Activated B cell treated with CpG ODN at 0.5 μM for 24 hours (primary cell): ENCODE measurements at places on chromosomes 16 and 17. TPM values are rescaled to one million over a fixed set of nuclear protein-coding genes. Genes with fewer than 3 reads are reported as not detected.

ELMO3 gene
- 6.8 and 6.9 TPM in 2 replicates for total RNA-seq

TTLL6 gene
- not detected in 2 replicates for total RNA-seq

- no peaks in the 10 kb centered on the region for H3K36me3 ChIP-seq
- H3K4me3 ChIP-seq: no peak overlapping the region
- no peaks in the 10 kb centered on the region for H3K27me3 ChIP-seq
- DNase-seq: no peak
These were observed 101.2 kb downstream of the WWOX start for GRCh38 chr16:78200623-78201096.

DNA sequence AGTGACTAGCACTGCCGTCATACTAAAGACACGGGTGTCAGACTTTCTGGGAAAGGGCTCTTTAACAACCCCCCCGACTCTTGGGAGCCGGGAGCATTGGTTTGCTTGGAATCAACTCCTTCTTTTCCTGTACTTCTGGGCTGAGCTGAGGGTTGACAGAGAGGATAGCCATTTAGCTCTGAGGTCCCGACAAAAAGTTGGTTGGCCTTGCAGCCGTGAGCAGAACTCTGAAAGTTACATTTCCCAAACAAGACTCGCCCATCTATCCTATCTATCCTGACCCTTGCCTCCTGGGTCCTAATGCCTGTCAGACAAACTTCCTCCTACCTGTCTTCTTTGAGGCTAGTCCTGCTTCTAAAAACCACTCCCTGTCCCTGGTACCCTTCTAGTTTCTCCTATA is 460.8 kb upstream of the TOM1L1 start:
- no peaks in the 10 kb centered on the region for H3K4me1 ChIP-seq
- no peaks in the 10 kb centered on the region for H3K27me3 ChIP-seq
- H3K36me3 ChIP-seq: no peaks in the 10 kb centered on the region
- H3K4me3 ChIP-seq: no peak overlapping the region

DNA sequence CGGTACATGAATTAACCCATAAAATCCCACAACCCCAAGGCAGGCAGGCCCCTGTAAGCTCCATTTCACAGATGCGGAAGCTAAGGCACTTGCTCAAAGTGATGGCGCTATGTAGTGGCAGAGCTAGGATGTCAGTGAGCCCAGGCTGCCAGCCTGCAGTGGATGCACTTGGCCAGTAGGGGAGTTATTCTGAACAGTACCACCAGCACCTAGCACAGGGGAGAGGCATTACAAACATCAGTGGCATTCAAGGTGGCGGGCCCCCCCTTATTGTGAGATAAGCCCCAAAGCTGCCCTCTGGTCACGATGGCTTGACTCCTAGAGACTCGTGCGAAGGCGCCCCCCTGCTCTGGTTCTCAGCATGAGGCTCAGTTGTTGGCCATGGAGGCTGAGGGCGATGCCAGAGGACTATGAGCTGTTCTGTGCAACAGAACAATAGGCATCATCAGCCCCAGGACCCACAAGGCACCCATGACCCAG is 33.8 kb downstream of the GTF3C1 start:
- no peak overlapping the region for H3K4me3 ChIP-seq
- peaks cover 75% of the 10 kb centered on the region for H3K36me3 ChIP-seq
- H3K4me1 ChIP-seq: no peaks in the 10 kb centered on the region
- H3K27ac ChIP-seq: no peak overlapping the region
- no peak for DNase-seq

GRCh38 chr16:56547120-56547948 is 17.5 kb upstream of the MT4 start:
- no peak for DNase-seq
- peaks cover 9% of the 10 kb centered on the region for H3K27me3 ChIP-seq
- H3K27ac ChIP-seq: no peak overlapping the region
- no peaks in the 10 kb centered on the region for H3K36me3 ChIP-seq
- no peak overlapping the region for H3K4me3 ChIP-seq
- peaks cover 12% of the 10 kb centered on the region for H3K4me1 ChIP-seq

DNA sequence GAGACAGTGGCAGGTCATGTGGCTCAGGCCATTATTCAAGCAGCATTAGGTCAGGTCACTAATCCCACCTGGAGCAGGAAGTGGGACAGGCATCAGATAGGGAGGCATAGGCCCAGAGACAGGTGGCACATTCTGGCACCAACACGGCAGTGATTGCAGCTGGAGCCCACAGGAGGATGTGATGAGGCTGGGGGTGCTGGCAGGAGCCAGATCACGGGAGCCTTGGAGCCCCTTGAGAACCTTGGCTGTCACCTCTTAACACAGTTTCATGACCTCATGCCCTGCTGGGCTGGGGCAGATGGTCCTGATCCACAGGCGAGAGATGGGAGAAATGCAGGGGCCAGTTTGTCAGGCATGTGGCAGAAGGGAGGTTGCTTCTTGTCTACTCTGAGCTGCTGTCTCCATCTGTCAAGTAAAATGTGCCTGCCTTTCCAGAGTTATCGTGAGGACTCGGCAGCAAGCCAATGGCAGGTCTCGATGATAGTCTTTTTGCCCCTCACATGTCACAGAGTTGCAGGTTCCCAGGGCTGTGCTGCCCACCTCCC is 109.6 kb downstream of the CLEC16A start:
- H3K4me1 ChIP-seq: peaks cover 18% of the 10 kb centered on the region
- H3K36me3 ChIP-seq: peaks cover 71% of the 10 kb centered on the region
- no peak for DNase-seq
- no peaks in the 10 kb centered on the region for H3K27me3 ChIP-seq
- no peak overlapping the region for H3K27ac ChIP-seq
- no peak overlapping the region for H3K4me3 ChIP-seq

GRCh38 chr17:43932923-43933322 is 9.4 kb downstream of the PPY start:
- H3K36me3 ChIP-seq: no peaks in the 10 kb centered on the region
- H3K4me1 ChIP-seq: peaks cover 6% of the 10 kb centered on the region
- no peak for DNase-seq
- no peak overlapping the region for H3K4me3 ChIP-seq
- H3K27me3 ChIP-seq: peaks cover 14% of the 10 kb centered on the region

- DNase-seq: no peak
- H3K27me3 ChIP-seq: no peaks in the 10 kb centered on the region
- H3K4me3 ChIP-seq: no peak overlapping the region
These were observed 14.9 kb downstream of the CEP112 start for GRCh38 chr17:66177048-66177447.
